ENCODE measurements at places on chromosomes 2 and 18.

DNA sequence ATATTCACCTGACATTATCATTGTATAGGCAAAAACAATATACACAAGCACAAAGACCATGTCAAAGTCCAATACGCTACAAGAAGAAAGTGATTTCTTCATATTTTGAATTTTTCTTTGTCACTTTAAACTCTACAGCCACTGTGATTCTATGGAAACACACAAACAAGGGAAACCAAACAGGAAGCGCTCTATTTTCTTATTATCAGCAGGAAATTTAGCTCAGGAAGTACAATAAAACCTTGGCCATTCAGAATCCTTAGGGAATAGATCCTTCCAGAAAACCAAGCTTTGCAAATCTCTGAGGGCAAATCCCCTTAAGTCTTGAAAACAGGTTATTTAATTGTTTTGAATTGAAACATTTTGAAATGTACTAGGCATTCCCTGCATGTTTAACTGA lies 336.2 kb downstream of the EPHA4 start:
- no peak for DNase-seq

GRCh38 chr2:12867631-12868287 lies 151.0 kb downstream of the TRIB2 start:
- DNase-seq: no peak

GRCh38 chr18:39057423-39058064 lies 1491.9 kb upstream of the CELF4 start:
- no peak for DNase-seq

DNA sequence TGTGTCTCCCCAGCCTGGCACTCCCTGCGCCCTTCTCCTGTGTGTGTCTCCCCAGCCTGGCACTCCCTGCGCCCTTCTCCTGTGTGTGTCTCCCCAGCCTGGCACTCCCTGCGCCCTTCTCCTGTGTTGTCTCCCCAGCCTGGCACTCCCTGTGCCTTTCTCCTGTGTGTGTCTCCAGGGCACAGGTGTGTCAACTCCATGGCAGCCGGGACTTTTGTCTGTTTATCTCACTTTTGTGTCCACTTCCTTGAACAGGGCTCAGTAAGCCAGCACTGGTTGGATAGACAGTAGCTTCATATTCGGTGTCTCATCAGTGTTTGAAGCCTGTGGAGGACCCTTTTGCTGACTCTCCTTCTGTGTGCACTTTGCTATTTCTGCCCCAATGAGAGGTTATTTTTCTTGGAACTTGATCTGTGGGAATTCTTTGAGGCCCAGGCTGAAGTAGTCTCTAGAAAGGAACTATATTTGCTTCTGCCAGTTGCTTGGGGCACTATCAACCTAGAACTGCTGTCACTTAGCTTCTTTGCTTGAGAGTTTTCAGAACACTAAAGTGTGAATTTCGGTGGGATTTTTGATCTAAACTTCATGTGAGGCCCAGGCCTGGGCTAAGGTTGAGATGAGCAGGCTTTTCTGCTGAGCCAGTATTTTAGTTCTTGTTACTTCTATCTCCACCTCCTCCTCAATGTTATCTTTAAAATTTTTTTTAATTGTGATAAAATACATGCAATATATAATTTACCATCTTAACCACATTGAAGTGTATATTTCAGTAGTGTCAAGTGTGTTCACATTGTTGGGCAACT lies 8.3 kb upstream of the ASB1 start:
- no peak for DNase-seq

DNA sequence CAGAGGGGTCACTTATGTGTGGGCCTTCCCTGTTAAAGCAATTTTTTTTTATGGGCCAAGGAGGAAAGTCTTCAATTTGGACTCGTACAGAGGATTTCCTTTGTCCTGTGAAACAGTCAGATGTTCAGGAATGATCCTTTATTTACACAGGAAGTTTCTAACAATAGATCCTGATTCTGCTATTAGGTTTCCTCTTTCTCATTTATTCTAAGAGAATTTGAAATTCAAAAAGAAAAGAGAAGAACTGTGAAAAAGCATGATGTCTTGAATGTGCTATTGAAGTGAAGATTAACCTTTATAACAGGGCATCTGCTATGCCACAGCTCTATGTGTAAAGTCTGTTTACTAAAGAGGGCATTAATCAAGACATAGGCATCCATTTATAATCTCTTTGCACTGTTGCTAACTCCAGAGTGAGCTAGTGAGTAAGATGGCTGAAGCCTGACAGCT lies 105.3 kb upstream of the FAM98A start:
- DNase-seq: no peak

- DNase-seq: no peak
Measured at GRCh38 chr2:40030456-40030975, 251.5 kb upstream of the THUMPD2 start.

DNA sequence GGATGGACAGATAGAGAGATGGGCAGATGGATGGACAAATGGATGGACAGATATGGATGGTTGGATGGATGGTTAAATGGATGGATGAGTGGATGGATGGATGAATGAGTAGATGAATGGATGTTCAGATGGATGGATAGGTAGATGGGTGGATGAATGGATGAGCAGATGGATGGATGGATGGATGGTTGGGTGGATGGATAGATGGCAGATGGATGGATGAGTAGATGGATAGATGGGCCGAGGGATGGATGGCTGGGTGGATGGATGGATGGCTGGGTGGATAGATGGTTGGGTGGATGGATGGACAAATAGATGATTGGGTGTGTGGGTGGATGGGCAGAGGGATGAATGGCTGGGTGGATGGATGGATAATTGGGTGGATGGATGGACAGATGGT lies 98.9 kb upstream of the OTOS start:
- DNase-seq: no peak

GRCh38 chr2:163633291-163633690 lies 102.5 kb downstream of the FIGN start:
- no peak for DNase-seq

DNA sequence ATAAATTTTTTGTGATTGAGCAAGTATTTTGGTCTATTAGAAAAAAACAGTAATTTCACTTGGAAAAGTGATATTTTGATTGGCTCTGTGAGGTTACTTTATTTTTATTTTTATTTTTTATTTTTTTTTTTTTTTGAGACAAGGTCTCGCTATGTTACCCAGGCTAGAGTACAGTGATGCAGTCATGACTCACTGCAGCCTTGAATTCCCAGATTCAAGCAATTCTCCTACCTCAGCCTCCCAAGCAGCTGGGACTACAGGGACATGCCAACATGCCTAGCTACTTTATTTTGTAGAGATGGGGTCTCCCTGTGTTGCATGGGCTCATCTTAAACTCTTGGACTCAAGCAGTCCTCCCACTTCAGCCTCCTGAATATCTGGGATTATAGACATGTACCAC lies 60.9 kb upstream of the MGAT5 start:
- DNase-seq: no peak

GRCh38 chr18:63140038-63140450 lies 179.5 kb downstream of the BCL2 start:
- no peak for DNase-seq

GRCh38 chr2:201999279-201999678 lies 34.4 kb upstream of the FZD7 start:
- no peak for DNase-seq

DNA sequence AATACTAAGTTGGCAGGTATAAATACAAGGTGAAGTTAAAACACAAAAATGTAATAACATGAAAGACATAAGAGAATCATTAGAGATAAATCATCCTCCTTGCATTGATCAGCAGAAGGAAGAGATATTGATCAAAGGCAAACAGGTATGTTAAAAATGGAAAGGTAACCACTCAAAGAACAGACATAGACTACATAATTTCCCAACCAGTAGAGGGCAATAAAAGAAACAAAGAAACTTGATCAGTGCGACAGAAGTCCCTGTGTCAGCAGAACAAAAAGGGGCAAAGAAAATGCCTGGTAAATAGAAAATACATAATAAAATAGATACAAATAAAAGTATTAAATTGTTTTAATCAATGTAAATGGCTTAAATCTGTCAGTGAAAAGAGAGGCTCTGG lies 53.6 kb downstream of the FAM228A start:
- DNase-seq: no peak

DNA sequence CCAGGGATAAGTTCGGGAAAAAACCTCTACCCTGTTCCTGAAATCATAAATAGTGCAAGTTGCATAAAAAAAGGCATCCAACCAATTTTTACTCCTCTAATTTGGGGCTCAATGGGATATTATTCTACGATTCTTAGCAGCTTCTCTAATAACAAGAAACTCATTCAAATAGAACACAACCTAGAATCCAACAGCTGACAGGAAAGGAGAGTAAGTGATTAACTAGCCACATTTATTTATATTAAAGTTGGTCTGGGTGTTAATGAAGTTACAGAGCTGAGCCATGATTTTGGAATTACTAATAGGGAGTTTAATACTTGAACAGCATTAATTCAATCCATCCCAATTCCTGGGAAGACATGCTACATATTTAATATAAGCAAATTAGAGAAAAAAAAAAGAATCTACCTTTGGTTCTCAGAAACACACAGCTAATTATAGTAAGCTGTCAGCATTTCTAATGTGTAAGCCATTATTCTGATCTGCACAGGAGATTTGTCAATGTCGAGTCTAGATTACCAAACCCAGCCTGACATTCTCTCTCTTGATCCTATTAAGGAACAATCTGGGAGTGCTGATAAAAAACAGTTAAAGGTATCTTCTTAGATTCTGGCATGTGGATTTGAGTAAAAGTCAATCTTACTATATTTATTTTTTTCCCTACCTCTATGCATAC lies 267.7 kb downstream of the NBAS start:
- no peak for DNase-seq

- DNase-seq: no peak
Measured at GRCh38 chr2:240432430-240432819, 3.0 kb upstream of the GPC1 start.

GRCh38 chr18:62323483-62324180 lies 1.5 kb upstream of the TNFRSF11A start:
- DNase-seq: no peak

GRCh38 chr18:8116341-8117005 lies 492.8 kb upstream of the RAB12 start:
- no peak for DNase-seq

DNA sequence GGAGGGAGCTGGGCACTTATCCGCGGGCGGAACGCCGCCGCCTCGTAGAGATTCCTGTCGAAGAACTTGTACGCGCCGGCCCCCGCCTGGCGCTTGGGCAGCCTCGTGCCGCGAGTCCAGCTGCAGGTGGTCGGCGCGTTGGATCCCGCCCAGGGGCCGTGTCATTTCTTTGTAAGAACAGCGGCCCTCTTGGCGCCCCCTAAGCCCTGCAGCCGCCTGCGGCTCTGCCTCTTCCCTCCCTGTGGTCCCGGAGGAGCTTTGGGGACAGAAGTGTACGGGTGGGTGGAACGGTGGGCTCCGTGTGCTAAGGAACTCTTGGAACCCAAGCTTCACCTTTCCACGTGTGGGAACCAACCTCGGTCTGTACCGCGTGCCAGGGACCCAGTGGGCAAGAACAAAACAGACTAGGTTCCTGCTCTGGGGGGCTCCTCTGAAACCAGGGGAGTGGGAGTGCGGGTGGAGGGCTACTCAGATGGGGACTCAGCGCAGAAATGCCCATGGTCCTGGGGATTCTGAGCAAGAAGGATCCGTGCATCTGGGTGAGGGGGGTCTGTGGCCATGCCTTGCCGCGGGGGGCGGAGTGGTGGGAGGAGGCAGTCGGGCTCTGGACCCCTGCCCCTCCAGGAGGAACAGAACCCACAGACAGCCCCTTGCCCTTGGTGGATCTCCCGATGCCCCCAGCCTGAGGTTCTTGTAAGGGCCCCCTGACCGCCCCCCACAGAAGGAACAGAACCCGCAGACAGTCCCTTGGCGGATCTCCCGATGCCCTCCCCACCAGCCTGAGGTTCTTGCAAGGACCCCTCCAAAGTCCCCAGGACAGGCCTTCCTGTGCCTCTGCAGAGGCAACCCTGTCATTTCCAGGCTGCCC lies 1.5 kb downstream of the GPC1 start:
- no peak for DNase-seq

GRCh38 chr2:8684878-8685696 lies 3.2 kb downstream of the ID2 start:
- no peak for DNase-seq

GRCh38 chr18:48983793-48984437 lies 33.1 kb upstream of the SMAD7 start:
- DNase-seq: no peak

DNA sequence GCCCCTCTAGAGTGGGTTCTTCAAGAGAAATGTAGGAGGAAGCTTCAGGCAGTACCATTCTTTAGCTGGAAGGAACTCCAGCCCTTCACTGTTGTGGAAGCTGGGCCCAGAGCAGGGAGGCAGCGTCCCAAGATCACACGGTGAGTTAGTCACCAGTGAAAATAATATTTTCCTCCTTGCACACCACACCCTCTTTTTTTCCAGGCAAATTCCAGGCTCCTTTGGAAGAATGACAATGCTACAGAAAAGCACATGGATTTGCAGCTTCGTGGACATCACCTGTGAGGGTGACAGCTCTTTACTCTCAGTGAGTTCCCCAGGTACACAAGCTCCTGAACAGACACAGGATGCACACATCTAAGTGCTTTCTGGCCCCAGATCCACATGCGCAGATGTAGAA lies 157.1 kb downstream of the COL6A3 start:
- no peak for DNase-seq

GRCh38 chr2:54456612-54457322 lies 640 bp downstream of the SPTBN1 start:
- DNase-seq: no peak

- DNase-seq: no peak
Measured at GRCh38 chr2:238406221-238406997, 20.3 kb upstream of the ASB1 start.

All from stimulated activated CD8-positive, alpha-beta memory T cell treated with anti-CD3 and anti-CD28 coated beads, Interleukin-2, amount 100 ng/mL, for 1 hour (primary cell).